ENCODE measurements at places on chromosomes 2 and 18.

- no peak for DNase-seq
Measured at GRCh38 chr2:125855204-125855603, 800.8 kb upstream of the GYPC start.

DNA sequence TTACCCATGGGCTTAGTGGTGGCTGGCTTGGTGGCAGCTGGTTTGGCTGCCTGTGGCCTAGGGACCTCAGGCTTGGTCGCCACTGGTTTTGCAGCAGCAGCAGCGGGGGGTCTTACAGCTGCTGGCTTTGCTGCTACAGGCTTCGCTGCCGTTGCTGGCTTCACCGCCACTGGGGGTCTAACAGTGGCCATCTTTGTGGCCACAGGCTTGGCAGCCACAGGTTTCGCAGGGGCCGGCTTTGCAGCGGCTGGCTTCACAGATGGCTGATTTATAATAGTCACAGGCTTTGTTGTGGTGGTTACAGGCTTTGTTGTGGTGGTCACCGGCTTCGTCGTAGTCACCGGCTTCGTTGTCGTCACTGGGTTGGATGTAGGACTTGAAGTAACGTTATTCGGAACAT, 77.8 kb downstream of the COL6A3 start:
- no peak for DNase-seq

DNA sequence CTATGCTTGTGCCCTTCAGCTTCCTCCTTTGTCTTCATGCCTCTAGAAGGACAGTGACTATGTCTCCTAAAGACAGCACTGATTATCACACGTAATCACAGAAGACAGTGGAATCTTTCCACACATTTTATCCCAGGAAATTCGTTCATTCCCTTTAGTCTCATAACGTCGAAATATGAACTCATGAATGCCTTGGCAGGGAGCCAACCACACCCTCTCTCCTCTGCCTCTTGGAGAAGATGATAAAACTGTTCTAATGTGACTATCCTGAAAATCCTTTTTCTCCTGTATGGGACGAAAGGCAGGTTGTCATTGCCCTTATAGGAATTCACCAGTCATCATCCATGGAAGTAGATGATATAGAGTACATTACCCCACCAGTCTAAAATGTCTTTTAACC, 726.6 kb upstream of the FANCL start:
- no peak for DNase-seq

DNA sequence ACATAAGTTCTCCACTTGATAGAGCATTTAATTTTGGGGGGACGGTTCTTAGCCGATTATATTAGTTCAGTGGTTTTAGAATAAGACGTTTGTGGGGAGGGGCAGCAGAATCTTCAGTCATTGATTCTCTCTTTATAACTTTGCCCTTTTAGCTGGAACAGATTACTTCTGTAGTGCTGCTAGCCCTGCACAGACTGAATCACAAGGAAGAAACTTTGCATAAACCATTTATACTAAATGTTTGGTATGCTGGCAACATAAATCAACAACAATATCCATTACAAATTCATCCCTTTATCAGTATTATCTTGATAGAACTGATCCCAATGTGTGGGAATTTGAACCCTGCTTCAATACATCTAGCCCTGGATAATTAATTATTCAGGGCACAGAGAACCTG, 112.2 kb downstream of the GPD2 start:
- DNase-seq: no peak

DNA sequence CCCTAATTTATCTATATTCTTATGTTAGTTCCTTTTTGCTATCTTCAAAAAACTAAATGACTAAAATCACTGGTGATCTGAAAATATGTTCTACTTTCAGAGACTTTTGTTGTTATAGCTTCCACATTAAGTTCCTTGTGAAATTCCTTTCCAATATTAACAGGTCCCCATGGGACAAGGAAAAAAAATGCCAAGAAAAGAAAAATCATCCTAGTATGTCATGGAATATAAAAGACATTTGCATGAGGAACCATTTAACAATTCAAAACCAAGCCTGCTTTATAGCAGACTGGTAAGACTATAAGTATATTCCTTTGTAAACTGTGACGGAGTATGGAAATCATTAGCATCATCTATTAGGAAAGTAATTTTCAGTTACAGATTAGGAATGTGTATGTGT, 48.1 kb downstream of the COBLL1 start:
- no peak for DNase-seq

DNA sequence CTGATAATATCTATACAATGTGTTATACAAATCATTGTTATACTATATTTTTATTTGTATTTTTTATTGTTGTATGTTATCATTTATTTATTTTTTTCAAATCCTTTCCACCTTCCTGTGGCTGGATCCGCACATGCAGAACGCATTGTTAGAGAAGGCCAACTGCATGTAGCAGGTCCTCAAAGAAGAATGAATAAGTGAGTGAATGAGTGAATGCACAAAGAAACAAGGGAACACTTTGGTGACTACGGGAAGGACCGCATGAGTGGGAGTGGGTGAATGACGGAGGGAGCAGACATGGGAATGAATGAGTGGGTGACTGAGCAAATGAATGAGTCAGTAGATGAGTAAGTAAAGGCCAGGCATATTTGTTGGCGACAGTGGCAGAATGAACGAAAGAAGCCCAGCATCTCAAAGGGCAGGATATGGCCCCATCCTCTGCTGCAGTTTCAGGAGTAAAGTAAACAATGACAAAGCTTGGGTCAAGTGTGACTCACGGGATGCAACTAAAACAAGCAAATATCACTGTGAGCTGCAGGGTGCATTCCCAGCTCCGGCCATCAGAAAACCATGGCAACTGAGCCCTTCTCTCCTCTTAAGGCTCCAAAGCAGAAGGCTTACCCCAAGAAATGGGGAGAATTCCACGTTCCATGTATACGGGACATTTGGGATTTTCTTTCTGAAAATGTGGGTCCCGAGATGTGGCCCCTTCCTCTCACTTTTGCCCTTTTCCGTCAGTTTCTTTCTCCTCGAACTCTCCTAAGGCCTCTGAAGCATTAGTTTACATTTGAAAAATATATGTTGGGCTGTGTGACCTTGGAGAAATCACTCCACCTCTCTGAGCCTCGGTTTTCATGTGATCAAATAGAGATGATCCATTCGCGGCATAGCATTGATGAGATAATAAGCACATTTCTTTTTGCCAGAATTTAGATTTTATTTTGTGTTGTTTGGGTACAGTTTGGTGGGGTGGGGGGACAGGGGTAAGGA, 24.5 kb downstream of the KCNF1 start:
- DNase-seq: no peak

DNA sequence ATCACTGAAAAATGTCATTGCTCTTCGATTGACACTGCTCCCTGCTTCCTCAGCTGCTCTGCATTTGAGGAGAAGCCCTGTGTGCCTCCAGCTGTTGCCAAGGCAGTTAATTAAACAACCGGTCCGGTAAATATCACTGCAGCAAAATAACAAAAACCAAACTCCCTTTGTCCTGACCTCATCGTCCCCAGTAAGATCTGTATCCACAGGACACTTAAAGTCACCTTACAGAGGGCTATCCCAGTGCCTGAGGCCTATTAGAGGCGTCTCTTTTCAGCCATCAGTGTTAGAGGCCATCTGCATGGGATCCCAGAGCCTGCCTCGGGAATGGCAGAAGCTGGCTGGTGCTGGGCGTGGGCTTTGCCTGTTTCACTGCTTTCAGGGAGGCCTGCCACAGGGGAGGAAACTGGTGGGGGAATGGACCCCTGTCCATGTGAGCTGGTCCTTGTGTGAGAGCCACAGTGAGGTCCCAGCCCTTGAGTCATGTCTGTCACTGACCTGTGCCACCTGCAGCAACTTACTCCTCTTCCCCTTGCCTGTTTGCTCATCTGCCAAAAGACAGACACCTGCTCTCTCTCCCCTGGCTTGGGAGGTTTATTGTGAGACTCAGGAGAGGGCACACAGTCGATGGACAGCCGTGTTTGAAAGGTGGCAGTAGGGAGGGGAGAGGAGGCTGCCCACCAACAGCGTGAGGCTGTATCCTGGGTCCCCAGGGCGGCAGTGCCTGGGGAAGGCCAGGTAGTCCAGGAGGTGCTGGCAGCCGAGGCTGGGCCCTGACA, 117.7 kb upstream of the MCFD2 start:
- no peak for DNase-seq

- no peak for DNase-seq
Measured at GRCh38 chr2:30394096-30394495, 53.0 kb upstream of the LCLAT1 start.

DNA sequence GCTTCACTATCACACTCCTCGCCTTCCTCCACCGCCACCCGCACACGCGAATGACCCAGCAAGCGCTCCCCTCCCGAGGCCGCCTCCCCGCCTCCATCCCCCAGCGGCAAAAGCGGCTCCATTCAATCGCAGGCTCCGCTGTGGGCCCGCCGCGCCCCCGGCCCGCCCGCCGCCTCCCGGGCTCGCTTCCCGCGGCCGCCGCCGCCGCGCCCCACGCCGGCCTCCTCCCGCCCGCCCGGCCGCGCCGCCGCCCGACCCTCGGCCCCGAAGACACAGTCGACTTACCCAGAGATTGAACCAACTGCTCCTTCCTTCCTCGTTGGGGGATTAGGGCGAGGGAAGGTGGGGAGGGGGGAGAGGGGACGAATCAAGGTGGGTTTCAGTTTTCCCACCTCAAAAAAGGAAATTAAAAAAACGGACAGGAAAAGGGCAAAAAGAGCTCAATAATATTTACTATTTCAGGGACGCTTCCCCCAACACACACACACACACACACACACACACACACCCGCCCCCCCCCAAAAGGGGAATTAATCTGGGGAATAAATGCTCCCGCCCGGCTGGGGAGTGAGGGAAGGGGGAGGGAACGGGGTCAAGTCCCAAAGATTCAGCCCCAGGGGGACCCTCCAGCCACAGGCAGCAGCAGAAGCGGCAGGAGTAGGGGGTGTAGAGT, 743 bp downstream of the XPO1 start:
- peak; percentile 21 for DNase-seq

- no peak for DNase-seq
Measured at GRCh38 chr2:17416884-17417391, 101.3 kb downstream of the RAD51AP2 start.

DNA sequence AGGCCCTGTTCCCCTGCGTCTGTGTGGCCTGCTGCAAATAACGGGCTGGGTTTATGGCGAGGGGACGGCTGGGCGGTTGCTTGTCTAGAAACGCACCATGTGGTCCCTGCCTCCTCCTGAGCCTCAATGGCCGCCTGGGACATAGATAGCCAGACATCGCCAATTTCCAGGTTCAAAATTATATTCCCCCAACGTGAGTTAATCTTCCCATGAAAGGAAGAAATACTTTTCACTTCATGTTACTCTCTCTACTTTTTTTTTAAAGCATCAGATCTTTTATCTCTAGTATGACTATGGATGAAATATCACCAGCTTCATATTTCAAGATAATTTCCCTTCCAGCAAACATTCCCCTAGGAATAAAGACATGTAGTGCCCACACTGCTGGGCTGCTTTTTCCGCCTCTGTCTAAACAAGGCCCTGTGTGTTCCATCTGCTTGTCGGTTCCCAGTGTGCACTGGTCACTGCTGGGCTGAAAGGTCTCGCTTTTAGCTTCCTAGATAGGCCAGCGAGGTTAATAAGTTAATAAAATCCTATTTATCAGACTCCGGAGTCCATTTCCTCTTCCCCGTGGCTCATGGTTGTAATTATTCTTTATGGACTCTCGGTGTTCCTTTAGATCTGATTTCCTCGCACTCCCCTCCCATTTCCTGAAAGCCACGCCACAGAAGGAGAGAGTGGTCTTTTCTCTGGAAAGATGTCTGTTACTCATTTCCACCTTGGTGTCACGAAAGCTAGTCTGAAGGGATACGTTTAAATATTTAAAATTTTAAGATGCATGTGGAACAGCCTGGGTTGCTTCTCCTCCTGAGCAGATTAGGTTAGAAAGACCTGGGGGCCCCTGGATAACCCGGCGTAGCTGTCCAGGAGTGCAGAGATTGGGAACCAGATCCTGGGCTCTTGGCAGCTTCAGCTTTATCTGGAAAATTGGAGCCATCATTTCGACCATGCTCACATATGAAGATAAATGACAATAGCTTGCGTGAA, 196.6 kb upstream of the COPS8 start:
- DNase-seq: no peak

DNA sequence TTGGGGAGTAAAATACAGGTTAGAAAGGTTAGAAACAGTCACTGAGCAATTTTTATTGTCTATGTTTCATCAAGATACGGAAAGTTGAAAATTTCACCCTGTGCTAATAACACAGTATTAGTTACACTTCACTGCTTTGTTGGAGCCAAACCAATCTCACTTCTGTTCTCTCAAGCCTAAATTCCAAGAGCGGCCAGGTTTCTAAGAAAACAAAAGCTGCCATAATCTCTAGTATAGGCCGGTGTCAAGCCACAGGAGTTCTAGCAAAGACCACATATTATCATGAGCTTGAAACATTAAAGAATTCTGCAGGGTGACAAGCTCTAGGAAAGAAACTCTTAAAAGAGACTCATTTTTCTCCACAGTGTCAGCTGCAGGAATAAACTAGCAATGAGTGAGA, 128.7 kb downstream of the TXNL1 start:
- no peak for DNase-seq

- DNase-seq: no peak
Measured at GRCh38 chr2:54059986-54060385, 55.4 kb upstream of the ACYP2 start.

GRCh38 chr2:162308747-162309503, 9.6 kb downstream of the IFIH1 start:
- no peak for DNase-seq

DNA sequence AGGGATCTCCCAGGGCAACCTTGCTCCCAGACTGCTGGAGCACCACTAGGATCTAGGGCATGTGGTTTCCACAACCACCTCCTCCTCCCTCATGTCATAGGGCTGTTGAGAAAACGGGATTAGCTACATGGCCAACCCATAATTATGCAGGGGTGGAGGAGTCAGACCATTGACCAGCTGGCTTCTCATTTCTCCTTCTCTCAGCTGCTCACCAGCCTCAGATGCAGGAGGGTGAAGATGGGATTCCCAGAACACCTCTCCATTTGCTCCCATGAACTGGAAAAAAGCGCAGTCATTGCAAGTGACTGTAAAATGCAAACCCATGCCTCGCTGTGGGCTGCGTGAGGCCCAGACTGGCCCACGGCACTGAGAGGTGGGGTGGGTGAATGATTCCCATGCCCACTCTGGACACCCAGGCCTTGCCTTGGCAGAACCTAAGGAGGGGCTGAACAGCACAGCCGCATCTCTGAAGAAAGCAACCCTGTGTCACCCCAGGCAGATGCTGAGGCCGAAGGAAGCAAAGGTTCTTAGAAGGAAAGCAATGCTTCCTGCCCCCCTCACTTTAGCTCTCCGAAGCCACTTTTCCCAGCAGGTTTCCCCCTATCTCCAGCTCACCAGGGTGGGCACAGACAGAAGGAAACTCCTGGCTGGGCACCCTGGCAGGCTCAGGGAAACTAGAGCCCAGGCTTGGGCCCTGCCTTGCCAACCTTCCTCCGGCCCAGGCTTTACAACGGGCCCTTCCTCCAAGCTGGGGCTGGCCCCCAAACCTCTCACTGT, 69.6 kb upstream of the RTN4 start:
- no peak for DNase-seq

Measured in CD4-positive, alpha-beta T cell treated with Interleukin-2 at 100 ng/mL for 4 hours (primary cell).